Activated T-helper 2 cell treated with anti-CD3 and anti-CD28 coated beads, Interferon-gamma antibody, Interleukin-2, Interleukin-4, amounts not matched to agents 10 μg/mL and 5 μg/mL and 100 μg/mL, durations not matched to agents 14 hours and 24 hours and 36 hours (primary cell): ENCODE measurements at places on chromosomes 12 and 14. TPM values are rescaled to one million over a fixed set of nuclear protein-coding genes. Genes with fewer than 3 reads are reported as not detected.

The CCDC197 gene
- 0.11 TPM in 1 of 2 replicates, not detected in the other for total RNA-seq

The CFAP251 gene
- total RNA-seq, result 0.80 and 0.82 TPM in 2 replicates

DNA sequence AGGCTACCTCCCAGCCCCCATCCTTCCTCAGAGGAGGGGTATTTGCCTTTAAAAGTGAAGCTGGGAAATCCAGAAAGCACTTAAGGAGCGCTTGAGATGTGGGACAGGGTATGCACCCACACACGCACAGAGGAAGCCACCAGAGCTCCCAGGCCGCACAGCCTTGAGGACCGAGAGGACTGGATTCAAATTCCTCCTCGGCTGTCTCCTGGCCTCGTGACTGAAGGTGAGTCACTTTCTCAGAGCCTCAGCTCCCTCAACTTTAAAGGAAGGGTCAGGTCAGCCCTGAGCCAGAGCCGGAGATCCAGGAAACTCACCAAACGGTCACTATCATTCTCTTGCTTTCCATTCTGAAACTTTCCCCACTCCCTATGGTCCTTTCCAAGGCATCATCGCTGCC is 37.6 kb downstream of the BCL11B start:
- no peak for DNase-seq

DNA sequence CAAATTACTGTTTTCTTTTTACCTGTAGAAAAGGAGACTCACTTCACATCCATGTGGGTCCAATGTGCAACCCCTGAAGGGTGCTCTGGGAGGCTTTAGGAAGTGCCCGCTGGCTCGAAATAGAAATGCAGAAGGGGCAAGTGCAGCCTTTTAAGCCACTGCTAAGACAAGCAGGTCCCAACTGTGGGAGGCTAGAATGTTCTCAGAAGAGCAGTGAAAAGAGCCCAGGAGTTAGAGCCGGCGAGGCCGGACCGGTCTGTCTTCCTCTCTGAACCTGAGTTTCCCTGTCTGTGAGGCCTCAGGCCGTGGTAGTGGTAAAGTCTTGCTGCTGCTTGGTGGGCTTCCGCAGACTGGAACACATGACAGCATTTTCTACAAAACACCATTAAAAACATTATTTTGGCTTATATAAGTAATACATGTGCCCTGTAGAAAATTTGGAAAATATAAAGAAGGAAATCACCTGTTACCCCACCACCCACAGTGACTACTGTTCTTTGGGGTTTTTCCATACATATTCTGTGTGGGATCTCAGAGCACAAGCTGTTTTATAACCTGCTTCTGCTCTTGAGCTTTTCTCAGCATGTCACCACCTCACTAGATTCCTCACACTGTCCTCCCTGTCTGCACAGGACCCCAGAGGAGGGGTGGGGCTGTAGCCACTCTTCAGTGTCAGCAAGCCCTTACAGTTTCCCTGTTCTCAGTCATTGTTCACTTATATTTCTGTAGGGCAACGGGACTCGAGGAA is 6.0 kb downstream of the CKB start:
- DNase-seq, result no peak

- DNase-seq, result no peak
These were observed 13.2 kb upstream of the MDM2 start for GRCh38 chr12:68794653-68795251.

GRCh38 chr12:130951636-130952035 is 2.1 kb upstream of the ADGRD1 start:
- no peak for DNase-seq

DNA sequence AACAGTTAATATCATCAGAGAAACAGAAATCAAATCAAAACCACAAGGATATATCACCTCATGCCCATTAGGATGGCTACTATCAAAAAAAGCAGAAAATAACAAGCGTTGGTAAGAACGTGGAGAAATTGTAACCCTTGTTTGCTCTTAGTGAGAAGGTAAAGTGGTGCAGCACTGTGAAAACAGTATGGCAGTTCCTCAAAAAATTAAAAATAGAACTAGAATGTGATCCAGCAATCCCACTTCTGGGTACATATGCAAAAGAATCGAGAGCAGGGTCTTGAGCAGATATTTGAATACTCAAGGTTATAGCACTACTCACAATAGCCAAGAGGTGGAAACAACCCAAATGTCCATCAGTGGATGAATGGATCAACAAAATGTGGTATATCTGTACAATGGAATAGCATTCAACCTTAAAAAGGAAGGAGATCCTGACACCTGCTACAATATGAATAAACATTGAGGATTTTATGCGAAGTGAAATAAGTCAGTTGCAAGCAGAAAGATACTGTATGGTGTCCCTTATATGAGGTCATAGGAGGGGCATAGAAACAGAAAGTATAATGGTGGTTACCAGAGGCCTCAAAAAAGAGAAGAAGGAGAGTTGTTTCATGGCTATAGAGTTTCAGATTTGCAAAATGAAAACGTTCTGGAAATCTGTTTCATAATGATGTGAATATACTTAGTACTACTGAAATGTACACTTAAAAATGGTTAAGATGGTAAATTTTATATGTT is 131.0 kb upstream of the EEA1 start:
- no peak for DNase-seq

GRCh38 chr14:92883066-92883465 is 39.9 kb upstream of the CHGA start:
- DNase-seq, result no peak

- no peak for DNase-seq
These were observed 8.9 kb downstream of the DDHD1 start for GRCh38 chr14:53144244-53144643.

GRCh38 chr14:71300566-71301330 is 393.5 kb downstream of the PCNX1 start:
- no peak for DNase-seq

GRCh38 chr12:5388581-5389535 is 43.0 kb upstream of the NTF3 start:
- no peak for DNase-seq

DNA sequence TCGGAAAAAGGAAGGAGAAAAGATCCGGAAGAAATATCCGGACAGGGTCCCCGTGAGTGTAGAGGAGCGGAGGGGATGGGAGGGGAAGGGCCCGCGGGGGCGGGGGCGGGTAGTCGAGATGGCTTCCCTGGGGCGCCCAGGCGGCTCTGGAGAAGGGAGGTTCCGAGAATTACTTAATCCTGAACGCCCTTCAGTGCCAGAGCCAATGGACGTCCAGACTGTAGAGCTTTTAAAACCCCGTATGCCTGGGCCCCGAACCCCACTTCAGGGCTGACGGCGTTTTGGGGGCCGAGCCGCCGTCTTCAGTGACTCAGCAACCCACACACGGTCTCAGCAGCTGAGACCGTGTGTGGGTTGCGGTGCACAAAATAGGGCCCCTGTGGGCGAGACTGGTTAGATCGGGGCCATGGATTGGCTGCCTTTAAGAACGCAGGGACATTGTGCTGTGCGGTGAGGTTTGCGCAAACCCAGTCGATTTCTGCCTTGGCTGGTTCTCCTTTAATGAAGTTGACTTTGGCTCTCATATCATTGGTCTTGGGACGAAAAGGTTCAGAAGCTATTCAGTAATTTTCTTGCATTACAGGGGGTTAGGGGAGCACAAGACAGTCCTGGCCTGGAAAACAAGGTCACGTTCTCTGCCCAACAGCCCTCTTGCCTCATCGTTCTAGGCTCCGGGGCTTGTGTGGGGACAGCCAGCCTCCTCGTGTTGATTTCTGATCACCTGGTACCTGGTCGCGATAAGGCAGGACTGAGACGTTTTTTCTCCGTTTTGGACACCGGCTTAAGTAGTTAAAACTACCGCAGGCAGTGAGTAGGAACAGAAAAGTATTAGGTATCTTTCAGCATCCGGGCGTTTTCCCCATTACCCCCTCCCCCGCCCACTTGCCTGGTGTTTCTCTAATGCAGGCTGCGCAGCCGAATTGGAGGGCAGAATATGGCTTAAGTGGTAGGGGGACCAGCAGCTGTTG is 775 bp downstream of the GABARAPL1 start:
- DNase-seq, result peak; percentile 54

GRCh38 chr12:15194456-15195368 is 26.5 kb downstream of the RERG start:
- no peak for DNase-seq

- DNase-seq, result no peak
These were observed 131.7 kb downstream of the PLXNC1 start for GRCh38 chr12:94280063-94280462.

GRCh38 chr14:101113108-101113612 is 209.6 kb upstream of the RTL1 start:
- peak; percentile 4 for DNase-seq

DNA sequence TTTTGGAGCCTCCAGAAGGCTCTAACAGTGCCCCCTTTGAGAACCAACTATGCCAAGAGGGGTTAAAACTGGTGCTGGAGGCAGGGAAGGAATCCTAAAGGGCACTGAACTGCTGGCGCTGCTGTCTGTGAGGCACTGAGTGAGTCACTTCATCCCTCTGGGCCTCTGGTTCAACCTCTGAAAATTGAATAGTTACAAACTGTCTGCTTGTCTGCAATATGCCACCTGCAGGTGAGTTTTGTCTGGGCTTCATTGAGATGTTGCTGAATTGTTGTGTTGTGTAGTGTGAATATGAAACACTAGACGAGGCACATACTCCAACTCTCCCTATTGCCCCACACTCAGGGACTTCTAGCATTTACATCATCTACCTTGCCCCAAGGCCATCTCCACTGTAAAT is 68.0 kb downstream of the GRIN2B start:
- DNase-seq, result no peak

The RILPL2 gene
- 15.7 and 16.3 TPM in 2 replicates for total RNA-seq

- peak; percentile 80 for DNase-seq
These were observed at the start of gene CD4 for GRCh38 chr12:6788972-6789924. CD4 (plus strand) TSS chr12:6789528; CDS start chr12:6800139, 10,611 bp downstream.

The NEMP1 gene
- total RNA-seq, result 79.8 and 86.7 TPM in 2 replicates

GRCh38 chr14:39033371-39033770 is 69.7 kb downstream of the SEC23A start:
- DNase-seq, result no peak

DNA sequence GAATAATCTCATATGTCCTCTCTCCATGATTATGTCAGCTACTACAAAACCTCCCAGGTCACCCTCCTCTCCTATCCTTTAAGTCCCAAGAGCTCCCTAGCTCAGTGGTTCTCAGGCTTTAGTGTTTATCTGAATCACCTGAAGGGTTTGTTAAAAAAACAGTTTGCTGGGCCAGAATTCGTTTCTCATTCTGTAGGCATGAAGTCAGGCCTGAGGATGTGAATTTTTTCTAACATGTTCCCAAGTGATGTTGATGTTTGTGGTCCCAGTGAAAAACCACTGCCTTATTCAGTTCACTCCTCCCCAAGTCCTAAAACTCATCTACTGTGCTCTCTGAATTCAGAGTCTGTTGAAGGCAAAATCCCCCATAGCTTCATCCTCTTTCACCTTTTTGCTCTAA is 241.4 kb downstream of the ETNK1 start:
- DNase-seq, result no peak

GRCh38 chr12:114888928-114889584 is 205.1 kb upstream of the TBX3 start:
- no peak for DNase-seq

DNA sequence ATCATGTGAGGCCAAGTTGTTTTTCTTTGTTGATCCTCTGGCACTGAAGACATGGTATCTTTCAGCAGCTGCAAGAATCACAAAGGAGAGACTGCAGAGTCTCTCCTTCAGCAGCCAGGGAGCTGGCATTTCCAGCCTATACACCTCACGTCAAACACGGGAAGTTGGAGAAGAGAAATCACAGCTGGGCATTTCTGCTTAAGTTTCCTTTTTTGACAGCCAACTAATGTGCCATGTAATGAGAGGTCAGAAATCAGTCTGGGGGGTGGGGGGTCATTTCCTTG is 28.3 kb downstream of the PHLDA1 start:
- no peak for DNase-seq

DNA sequence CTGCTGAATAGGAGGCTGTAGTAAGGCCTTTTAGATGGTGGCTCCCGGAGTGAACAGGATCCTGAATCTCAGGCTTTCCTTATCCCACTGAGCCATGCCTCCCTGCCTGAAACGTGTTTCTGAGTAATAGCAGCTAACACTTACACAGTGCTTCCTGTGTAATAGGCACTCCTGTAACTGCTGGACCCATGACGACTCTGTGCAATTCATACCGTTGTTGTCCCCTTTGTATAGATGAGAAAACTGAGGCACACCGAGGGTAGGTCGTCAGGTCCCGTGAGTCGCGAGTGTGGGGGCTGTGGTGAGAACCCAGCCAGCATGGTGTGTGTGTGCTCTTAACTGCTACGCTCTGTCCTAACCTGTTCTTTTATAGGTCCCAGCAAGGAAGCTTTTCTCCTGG is 193.6 kb downstream of the CACNA1C start:
- DNase-seq, result no peak

The KCNJ8 gene
- total RNA-seq, result not detected in 2 replicates

The HCAR3 gene
- total RNA-seq, result 0.34 and 0.46 TPM in 2 replicates

DNA sequence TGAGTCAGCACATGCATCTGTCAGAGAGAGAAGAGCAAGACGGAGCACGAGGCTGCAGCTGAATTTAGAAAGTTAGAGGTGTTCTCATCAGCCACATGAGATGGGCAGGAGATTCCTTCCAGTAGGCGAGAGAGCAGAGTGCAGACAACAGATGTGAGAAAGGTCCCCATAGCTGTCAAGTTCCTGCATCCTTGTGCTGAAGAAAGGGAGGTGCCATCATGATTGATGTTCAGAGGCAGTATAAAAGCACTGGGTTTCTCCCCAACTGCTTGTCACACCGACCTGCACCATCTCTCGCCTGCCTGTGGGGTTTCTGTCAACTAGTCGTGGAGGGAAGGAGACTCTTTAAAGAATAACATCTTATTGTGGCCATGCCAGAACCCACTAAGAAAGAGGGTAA is at the start of gene MYBPC1:
Gene MYBPC1 (plus strand): TSS at position 272 of the 400 bp plus-strand sequence. CDS start 100 bp downstream, at position 372.
- no peak for DNase-seq

DNA sequence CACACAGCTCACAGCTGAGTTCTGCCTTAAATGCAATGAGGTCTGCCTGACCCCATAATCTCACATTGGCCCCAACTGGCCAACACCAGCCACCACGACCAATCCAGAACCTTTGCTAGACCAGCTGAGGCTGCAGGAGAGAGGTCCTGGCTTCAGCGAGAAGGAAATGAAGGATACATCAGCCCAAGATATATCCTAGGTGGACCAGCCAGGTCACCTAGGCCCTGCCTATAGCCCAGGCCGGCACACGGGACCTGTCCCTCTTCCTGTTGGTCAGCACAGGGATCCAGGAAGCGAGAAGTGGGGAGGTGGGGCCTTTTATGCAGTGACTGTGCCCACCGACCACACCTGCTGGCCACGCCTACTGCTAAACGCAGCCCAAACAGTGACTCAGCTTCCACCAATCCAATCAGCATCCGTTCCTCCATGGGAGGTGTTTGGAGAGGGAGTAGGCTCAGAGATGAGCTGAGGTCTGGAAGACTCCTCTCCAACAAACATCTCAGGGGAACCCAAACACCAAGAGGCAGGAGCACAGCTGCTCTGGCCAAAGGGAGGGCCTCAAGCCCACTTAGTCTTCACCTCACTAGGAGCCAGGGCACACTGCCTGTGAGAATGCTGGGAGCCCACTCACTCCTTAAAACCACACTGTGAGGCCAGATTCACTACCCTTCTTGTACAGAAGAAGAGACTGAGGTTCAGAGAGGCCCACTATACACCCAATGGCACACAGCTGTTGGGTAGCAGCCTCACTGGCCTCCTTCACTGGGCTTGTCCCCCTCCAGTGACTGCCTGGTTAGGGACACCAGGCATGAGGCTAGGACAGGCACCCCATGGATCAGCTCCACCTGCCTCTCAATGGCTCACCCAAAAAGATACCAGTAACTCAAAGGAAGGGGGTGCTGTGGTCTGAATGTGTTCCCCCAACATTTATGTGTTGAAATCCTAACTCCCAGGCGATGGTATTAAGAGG is 51.3 kb upstream of the PPP2R5C start:
- DNase-seq, result no peak

GRCh38 chr12:84727961-84728360 is 184.6 kb downstream of the SLC6A15 start:
- no peak for DNase-seq
